ENCODE measurements at places on chromosomes 16 and 17.
A peak's percentile ranks its signal among the peaks of the same experiment; 100 is the strongest.

DNA sequence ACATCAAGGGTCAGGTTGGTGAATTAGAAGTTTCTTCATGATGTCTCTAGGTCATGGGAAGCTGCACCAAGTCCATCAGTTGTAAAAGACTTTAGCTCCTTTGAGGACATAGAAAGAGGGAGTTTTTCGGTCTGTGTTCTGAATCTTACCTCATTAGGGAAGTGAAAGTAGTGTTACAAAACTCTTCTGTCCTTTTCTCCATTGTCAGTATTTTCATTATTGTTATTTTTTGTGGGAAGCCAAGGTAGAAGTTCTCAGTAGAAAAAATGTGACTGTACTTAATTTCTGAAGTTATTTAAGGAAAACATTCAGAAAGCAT lies 24.2 kb downstream of the MAP3K3 start:
- no peak overlapping the region for H3K27ac ChIP-seq
- no peak overlapping the region for H3K4me3 ChIP-seq
- no peak for DNase-seq
- no peaks in the 10 kb centered on the region for H3K27me3 ChIP-seq
- peaks cover 84% of the 10 kb centered on the region for H3K36me3 ChIP-seq

DNA sequence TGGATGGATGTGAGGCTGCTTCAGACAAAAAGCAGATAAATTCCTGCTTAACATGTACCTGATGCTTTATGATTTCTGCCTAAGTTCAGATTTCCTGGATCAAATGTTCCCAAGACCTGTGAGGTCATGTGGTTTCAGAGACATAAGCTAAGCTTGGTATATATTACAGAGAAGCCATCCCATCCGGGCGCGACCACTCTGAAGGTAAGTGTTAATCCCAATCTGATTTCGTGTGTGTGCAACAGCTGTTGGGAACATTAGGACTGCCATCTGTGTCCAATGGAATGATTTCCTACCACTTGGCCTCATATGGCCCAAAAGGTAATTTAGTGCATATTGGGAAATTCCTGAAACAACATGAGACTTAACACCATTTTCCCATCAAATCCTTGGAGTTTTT lies 199.1 kb downstream of the HS3ST3B1 start:
- no peaks in the 10 kb centered on the region for H3K36me3 ChIP-seq
- no peak overlapping the region for H3K27ac ChIP-seq
- no peak overlapping the region for H3K4me3 ChIP-seq
- no peaks in the 10 kb centered on the region for H3K4me1 ChIP-seq
- no peaks in the 10 kb centered on the region for H3K27me3 ChIP-seq

- H3K4me3 ChIP-seq = no peak overlapping the region
- no peaks in the 10 kb centered on the region for H3K27me3 ChIP-seq
- peaks cover 7% of the 10 kb centered on the region for H3K4me1 ChIP-seq
- no peaks in the 10 kb centered on the region for H3K36me3 ChIP-seq
Measured at GRCh38 chr16:1027501-1027815, 45.1 kb upstream of the SSTR5 start.

- H3K27ac ChIP-seq = peak overlapping the region; percentile 70
- DNase-seq = no peak
- no peaks in the 10 kb centered on the region for H3K27me3 ChIP-seq
- no peak overlapping the region for H3K4me3 ChIP-seq
- H3K4me1 ChIP-seq = peaks cover 30% of the 10 kb centered on the region
- H3K36me3 ChIP-seq = no peaks in the 10 kb centered on the region
Measured at GRCh38 chr17:57032343-57032742, 52.7 kb upstream of the AKAP1 start.

DNA sequence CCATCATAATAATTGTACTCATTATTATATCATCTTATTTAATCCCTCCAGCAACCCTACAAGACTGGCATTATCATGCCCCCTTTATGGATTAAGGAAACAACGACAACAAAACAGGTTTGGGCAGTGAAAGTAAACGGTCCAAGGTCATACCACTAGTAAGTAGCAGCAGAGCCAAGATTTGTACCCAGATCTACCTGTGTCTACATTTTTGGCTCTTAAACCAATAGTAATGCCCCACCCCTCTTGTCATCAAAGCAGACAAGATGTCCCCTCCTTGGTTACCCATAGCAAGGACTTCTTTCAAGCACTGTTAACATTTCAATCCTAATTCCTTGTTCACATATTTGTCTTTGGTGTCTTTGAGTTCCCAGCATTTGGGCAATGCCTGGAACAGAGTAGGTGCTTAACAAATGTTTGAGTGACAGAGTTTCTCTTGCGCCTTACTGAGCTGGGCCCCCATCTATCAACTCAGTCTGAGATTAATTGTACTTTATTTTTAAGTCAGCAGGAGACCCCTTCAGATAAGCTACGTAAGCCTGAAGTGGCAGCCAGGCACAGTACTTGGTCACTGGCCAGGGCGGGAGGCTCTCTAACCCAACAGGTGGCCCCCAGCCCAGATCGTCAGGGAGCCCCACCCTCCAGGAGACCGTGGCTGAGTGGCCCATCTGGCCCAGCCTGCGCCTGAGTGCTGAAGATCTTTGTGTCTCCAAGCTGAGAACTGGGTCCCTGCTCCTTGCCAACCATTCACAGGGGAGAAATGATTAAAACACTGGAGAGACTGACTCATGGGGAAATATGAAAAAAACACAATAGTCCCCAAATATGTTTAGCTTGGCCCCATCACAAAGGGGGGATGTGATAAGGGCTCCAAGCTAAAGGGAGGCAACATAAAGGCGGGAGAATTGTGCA lies 75.8 kb downstream of the AXIN2 start:
- no peak overlapping the region for H3K4me3 ChIP-seq
- H3K4me1 ChIP-seq = peaks cover 3% of the 10 kb centered on the region
- peak overlapping the region; percentile 56 for H3K27ac ChIP-seq
- no peak for DNase-seq
- no peaks in the 10 kb centered on the region for H3K27me3 ChIP-seq
- no peaks in the 10 kb centered on the region for H3K36me3 ChIP-seq

DNA sequence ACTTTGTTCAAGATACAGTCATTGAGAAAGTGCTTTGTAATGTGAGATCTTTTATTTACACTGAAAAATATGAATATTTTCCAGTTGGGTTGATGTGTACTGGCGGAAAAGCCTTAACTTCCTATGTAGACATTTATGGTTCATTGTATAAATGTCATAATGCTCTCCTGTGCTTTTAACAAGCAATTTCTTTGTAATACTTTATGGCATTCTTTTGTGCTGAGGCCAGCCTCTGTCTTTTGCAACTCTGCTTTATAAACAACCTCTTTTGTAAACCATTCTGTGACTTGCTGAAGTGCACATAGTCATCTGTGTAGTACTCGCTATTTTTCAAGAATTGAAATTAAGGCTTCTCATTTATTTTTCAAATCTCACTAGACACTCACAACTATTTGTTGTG lies 291.2 kb downstream of the CDH11 start:
- H3K4me1 ChIP-seq = no peaks in the 10 kb centered on the region
- no peak for DNase-seq
- H3K27ac ChIP-seq = no peak overlapping the region
- no peaks in the 10 kb centered on the region for H3K27me3 ChIP-seq
